ENCODE measurements at places on chromosomes 3 and 15.

DNA sequence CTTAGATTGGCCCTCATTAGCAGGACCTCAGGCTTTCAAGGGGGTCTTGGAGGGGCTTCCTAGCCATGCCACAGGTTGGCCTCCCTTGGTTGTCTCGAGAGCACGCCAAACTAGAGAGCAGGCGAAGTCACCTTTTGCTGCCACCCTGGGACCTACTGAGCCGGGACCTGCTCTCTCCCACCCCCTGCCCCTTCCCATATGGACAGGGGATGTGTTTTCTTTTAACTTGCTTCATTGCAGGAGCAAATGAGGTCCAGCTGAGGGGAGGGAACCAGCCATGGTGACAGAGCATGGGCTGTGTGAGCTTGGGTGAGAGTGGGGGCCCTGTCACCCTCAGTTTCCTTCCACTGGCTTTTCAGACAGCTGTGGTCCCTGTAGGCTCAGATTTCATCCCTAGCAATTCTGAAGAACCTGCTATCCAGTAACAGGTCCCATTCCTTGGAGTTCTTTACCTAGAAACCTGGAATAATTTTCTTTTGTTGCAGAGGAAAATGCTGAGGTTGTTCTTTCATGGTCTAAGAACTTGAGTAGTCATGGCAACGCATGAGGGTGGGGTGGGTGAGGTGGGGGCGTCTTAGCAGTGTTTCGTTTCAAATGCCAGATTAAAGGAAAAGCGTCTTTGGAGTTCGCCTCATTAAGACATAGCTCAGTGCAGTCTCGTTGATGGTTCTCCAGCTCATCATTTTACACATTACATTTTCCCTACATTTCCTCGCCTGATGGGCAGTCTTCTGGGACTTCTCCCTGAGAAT, 20.1 kb upstream of the MAGEF1 start:
- no peak for DNase-seq

DNA sequence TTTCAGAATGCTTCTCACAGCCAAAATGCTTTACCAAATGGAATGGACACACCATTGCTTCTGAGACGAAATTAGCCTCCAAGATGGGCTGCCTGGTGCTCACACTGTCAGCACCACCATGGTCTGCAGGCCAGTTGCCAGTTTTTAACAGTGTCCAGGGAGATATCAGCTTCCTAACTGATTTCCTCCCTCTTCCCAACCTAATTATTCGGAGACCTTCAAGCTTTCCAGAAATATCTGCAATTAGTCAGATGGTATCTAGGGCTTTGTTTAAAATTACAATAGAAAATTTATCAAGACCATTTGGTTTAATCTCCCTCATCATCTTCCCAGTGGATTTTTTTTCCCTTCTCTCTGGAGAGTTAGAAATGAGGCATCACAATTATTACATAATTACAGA, 287.5 kb downstream of the ZPLD1 start:
- no peak for DNase-seq

- DNase-seq = no peak
Observed at GRCh38 chr15:58870451-58870850, 63.0 kb downstream of the SLTM start.

DNA sequence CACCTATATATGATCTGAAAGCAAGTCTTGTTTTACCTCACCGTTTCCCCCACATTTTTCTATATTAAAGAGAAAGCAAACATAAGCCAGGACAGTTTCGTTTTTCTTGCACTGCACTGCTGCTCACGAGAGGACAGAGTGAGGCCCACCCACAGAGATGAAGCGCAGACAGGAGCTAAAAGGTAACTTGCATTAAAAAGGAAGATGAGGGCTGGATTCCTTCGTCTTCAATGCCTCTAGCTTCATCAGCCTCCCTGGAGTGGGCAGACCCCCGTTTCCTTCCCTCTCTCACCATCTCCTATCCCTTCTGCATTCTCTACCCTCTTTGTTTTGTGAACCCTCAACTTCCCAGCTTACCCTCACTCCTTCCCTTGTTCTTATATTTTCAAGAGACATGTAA, 18.9 kb downstream of the SUMF1 start:
- DNase-seq = no peak

DNA sequence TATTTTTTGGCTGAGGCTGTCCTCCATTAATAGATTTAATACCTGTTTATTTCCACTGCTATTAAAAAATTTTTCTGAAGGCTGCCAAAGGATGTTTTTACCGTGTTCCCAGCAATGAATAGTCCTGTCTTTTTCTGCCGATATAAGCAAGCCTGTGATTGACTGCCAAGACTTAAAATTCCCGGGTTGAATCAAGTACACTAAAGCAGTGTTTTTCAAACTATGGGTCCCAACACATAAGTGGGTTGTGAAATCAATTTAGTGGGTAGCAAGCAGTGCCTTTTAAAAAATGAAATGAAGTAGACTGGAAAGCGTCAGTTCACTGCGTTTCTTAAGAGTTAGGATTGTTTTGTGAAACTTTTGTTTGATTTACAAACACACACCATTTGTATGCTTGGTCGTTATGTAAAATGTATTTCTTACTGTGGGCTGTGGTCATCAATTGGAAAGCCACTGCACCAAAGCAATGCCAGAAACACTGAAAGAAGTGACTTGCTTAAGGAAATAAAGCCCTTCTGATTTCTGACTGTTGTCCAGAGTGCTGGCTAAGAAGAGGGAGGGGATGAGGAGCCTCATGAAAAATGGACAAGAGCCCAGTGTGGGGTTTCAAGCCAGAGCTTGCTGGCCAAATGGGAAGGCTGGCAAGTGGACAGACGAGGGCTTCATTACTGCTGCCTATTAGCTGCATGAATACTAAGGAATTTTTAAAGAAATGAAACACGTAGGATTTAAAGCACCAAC, 206.0 kb downstream of the THRB start:
- DNase-seq = no peak

DNA sequence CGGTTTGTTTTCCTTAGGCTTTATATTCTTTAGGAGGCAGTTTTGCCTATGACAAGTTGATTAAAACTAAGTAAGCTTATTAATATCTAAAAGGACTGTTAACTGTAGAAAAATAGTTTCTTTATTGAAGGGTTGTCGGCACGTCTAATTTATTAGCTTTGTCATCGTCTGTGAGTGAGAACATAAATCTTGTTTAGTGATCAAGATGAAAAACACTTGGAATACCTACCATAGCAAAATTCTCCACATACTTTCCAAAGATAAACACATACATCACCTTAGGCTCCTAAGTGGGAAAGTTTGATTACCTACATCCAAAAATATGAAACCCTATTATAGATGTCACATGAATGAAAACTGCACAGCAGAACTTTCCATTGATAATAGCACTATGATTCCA, 139.1 kb upstream of the BNIP2 start:
- no peak for DNase-seq

Measured in SW 1271 (cell line).